ENCODE measurements at places on chromosomes 16 and 17.

- no peak for DNase-seq
These were observed 1130.4 kb downstream of the CDH8 start for GRCh38 chr16:60905811-60906210.

DNA sequence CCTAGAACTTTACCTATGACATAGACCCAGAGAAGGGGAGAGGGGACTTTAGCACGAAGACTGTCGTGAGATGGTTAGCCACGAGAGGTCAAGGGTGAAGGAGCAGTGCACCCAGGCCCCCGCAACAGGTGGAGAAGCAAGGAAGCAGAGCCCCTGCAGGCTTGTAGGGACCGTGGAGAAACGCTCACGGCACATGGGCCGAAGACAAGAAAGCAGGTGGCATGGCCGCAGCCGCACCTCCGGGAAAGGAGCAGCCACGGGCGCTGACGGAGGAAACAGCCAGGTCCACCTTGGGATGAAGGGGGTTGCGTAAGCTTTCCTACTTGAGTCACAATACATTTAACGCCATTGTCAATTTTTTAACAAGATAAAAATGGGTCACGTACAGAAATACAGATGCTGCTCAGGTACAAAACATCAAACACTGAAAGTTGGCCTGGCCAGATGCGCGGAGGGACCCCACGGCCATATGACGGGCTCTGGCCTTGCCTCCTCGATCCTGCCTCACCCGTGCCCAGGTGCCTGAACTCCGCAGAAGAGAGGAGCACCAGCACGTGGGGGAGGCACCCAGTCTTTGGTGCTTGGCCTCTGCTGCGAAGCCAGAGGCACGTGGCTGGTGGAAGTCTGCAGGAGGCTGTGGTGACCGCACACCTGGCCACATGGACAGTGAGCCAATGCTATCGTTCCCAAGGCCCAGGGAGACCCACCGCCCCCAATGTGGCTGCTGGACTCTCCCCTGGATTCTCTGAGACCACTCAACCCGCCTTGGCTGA, 21.2 kb downstream of the SLC38A10 start:
- DNase-seq = no peak

GRCh38 chr16:64410306-64410705, 711.6 kb downstream of the CDH11 start:
- DNase-seq = no peak

DNA sequence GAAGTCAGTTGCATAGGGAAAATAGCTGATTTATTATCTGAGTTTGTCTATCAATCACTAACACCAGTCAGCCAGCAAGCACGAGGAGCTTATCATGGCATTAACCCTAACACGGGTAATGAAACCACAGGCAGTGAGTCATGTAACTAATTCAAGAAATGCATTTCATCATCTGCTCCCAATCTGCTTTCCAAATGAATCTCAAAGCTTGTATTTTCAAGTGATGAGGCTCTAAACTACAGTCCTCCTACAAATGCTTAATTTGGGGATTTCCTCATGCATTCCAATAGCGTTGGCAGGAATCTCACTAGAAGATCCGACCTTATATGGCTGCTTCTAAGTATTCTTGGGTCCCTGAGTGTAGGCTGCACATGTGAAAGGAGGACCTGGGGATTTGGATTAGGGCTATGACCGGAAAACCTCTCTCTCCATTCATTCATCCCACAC, 118.4 kb upstream of the HSBP1 start:
- DNase-seq = no peak

- no peak for DNase-seq
These were observed 69.1 kb downstream of the COPRS start for GRCh38 chr17:31789707-31790505.

DNA sequence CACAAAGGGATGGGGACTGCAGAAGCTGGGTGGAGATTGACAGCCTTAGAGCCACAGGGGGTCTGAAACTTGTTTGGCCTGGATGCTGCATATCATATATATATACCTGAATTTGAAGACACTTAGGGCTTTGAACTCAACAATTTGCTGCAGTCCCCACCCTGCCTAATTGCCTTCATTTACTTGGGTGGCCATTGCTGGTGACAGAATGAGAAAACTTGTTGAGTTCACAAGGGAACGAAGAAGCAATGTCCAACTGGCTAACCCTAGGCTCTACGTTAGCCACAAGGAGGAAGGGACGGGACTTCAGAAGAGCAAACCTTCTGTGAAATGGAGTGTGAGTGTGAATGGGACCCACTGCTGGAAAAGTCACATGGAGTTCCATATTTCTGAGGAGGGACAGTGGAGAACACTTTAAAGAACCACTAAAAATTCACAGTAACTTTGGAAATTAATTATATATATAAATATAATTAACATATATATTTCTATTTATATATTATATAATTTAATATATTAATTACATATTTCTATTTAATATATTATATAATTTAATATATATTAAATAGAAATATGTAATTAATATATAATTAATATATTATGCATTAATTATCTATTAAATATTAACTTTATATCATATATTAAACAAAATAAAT, 215.3 kb upstream of the SOX9 start:
- peak; percentile 64 for DNase-seq

GRCh38 chr16:56436258-56436657, 10.9 kb upstream of the AMFR start:
- DNase-seq = peak; percentile 25

DNA sequence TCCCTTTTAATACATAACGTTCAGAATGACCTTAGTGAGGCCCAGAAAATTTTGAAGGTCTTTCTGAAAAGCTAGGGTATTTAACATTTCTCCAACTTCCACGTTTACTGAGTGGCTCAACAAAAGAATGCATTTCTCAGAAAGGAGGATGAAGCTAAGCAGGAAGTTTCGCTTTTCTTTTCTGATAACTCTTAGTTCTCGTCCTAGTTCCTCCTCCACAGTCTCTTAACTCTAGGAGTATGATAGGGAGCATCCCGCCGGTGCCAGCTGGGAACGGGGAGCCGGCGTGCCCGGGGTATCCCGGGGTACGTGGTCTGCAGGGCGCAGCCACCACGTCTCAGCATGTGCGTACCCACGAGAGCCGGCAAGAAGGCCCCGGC, 363 bp downstream of the KARS1 start:
- DNase-seq = no peak

DNA sequence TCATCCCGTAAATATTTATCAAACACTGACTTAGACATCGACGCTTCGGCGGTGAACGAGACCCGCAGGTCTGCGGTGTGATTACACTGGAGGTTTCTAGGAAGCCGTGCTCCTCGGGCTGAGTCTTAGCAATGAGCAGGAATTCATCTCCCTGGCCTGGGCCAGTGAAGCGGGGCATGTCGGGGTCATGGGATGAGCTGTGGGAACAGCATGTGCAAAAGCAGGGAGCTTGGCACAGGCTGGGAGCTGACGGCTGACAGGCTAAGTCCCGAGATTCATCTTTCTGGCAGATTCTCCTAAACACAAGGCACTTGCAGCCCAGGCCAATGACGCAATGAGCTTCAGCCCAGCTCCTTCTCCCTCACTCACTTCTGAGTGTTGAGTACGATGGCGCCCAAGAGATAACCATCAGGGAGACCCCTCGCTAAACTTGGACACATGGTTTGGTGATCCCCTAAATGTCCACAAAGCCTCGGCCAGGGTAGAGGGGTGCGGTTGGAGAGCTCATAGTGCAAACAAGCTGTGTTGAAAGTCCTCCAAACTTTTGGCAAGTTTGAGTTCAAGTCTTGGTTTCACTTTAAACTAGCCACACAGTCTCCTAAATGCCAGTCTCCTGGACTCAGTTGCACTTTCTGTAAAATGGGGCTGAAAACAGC, 12.8 kb downstream of the CRISPLD2 start:
- no peak for DNase-seq

DNA sequence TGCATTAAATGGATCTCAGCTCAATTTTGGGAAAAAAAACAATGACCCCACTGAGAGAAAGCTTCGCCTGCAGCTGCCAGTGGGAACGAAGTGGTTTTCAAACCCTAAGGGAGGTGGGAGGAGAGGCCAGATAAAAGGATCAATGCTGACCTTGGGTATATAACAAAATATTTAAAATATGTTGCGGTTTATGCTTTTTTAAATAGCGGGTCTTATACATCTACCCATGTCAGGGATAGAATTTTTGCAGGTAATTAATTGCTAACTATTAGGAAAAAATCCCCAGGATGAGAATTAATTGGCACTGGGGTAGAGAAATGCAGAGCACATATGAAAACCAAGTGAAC, 10.9 kb upstream of the FOXF1 start:
- DNase-seq = no peak

GRCh38 chr16:19375561-19376158, 42.0 kb upstream of the TMC5 start:
- peak; percentile 78 for DNase-seq

- DNase-seq = no peak
These were observed 472.4 kb downstream of the PMP22 start for GRCh38 chr17:14792746-14793145.
